Fibroblast of skin of right quadriceps (primary cell): ENCODE measurements at places on chromosomes 13 and 19.

DNA sequence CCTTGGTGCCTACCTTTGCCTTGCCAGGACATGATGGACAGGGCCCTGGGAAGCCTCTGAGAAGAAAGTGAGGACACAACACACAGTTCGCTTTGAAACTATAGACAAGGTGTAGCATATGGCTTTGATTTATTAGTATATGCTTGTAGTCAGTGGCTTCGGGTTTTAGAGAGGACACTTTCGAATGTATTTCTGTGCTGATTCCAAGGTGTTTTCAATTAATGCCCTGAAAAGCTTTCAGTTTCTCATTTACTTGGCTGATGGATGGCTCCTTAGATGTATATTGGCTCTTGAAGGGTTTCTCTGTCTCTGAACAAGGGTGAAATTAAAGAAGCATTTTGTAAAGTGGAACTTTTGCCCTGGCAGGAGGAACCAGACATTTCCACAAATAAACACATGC is 106.9 kb downstream of the POSTN start:
- peak; percentile 55 for DNase-seq

GRCh38 chr13:34571716-34572115 is 370.4 kb upstream of the NBEA start:
- DNase-seq, result no peak

DNA sequence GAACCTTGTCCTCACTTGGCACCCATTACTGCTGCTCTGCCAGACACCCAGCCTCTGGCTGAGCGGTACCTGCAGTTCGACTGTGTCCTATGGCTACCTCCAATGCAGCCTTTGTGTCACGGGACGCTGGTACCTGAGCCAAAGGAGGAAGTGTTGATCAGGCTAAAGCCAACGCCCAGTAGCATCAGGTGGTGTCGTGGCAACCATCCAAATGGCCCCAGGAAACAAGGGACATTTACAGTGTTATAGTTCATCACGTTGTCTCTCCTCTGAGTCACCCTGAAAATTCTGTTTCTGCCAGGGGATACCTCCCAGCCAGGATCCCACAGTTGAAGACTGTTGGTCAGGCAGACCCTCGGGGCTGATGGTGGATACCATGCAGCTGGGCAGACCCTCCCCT is 10.1 kb downstream of the RHPN2 start:
- no peak for DNase-seq

DNA sequence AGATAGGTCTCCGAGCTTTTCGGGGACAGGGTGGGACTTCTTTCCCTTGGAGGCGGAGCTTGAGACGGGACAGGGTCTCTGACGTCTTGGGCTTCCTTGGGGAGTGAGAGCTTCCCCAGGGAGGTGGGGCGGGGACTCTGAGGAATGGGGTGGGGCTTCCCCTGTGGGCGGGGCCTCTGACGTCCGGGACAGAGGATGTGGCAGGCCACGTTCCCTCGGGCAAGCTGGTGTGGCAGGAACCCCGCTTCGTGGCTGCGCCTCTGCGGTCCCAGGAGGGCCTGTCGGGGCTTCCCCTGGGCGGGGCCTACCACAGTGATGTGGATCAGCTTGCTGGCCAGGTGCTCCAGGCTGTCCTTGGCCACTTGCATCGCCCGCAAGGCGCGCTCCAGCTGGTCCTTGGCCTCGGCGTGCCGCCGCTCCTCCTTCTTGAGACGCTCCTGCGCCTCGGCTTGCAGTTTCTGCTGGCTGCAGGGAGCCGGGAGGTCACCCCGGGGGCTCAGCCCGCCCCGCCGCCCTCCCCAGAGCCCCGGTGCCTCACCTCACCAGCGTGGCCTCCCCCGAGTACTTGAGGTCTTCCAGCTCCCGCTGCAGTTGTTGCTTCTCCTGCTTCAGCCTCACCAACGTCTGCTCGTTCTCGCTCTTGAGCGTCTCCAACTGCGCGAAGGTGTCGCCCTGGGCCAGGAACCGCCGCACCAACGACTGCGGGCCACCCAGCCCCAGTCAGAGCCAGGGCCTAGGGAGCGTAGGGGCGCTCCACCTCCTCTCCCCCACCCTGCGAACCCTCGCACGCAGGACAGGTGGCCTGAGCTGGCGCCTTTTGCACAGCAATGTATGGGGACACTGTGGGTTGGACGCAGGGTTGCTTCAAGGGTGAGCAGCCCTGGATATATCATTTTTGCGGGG is 3.3 kb upstream of the RGL3 start:
- peak; percentile 44 for DNase-seq

DNA sequence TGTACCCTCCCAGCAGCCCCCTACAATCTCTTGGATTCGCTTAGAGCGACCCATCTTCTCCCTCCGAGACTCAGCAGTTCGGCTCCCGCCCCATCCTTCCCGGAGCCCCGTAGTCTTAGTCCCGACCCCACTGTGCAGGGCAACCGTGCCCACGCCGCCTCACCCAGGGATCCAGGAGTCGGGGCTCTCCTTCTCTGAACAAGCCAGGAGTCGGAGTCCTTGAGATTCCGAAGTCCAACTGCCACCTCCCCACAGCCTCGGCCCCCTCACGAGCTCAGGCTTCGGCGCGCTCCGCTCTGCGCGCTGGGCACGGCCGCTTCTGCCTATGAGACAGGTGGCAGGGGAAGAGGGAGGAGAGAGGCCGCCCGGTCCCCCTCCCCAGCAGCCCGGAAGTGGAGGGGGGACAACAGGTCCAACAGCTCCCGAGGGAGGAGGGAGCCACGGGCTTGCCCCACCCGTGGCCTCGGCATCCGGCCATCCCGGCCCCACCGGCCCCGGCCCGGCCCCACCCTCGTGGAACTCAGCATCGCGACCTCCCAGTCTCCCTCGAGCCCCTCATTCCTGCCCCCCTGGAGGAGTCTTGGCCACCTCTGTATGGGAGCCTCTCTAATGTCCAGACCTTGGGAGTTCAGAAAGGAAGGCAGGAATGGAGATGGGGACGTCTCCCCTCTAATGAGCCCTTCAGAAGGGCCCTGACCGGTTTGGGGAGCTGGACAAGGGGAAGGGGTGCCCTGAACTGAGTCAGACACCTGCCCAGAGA is at the start of gene PHLDB3:
Gene PHLDB3 (minus strand): TSS at position 321 of the 760 bp plus-strand sequence. CDS start 628 bp downstream, outside the sequence.
- DNase-seq, result no peak

GRCh38 chr13:31670831-31671617 is 68.3 kb upstream of the RXFP2 start:
- peak; percentile 8 for DNase-seq

GRCh38 chr19:10086591-10087192 is 575 bp downstream of the SHFL start:
- no peak for DNase-seq

- DNase-seq, result peak; percentile 70
These were observed 39.2 kb downstream of the TNFRSF19 start for GRCh38 chr13:23609414-23609760.

GRCh38 chr13:43444081-43444480 is 342.7 kb downstream of the ENOX1 start:
- peak; percentile 10 for DNase-seq

GRCh38 chr19:16627193-16627927 is 644 bp downstream of the MED26 start:
- no peak for DNase-seq

DNA sequence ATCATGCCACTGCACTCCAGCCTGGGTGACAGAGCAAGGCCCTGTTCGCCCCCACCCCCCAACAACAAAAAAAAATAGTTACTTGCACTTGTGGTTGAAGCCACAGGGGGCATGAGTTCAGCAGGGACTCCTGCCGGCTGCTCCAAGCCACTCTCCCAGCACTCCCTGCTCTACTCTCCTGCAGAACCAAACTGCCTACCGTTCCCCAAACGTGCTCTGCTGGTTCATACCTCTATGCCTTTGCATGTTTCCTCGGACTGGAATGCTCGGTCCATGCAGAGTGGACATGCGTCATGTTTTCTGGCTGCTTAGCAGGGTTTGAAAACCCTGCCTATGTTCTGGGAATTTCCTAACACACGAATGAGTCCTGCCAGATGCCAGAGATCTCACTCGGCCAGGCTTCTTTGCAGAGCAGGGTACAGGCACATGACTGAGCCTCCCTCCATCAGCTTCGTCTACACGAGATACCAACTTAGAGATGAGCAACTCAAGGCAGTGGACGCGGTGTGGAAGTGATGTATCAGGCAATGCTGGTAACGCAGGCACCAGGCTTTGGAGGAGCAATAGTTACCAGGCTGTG is 8.5 kb upstream of the SLC25A15 start:
- DNase-seq, result no peak

- DNase-seq, result no peak
These were observed 316.0 kb downstream of the FOXO1 start for GRCh38 chr13:40350283-40350992.

DNA sequence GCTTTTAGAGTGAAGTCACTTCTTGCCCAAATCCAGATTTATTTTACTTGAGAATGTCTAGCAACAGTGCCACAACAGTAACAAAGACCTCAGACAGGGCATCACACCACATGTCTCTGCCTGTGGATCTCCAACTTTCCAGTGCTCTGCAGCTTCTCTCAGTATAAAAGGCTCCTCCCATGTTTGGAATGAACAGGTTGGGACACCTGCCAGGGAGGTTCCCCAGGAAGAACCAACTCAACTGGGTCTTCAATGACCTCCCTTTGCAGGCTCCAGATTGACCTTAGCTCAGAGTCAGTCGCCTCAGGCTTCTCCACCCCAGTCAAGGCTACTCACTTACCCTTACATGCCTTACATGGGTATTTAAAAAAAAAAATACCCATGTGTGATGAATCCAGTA is 3.4 kb downstream of the ZNF823 start:
- DNase-seq, result no peak

DNA sequence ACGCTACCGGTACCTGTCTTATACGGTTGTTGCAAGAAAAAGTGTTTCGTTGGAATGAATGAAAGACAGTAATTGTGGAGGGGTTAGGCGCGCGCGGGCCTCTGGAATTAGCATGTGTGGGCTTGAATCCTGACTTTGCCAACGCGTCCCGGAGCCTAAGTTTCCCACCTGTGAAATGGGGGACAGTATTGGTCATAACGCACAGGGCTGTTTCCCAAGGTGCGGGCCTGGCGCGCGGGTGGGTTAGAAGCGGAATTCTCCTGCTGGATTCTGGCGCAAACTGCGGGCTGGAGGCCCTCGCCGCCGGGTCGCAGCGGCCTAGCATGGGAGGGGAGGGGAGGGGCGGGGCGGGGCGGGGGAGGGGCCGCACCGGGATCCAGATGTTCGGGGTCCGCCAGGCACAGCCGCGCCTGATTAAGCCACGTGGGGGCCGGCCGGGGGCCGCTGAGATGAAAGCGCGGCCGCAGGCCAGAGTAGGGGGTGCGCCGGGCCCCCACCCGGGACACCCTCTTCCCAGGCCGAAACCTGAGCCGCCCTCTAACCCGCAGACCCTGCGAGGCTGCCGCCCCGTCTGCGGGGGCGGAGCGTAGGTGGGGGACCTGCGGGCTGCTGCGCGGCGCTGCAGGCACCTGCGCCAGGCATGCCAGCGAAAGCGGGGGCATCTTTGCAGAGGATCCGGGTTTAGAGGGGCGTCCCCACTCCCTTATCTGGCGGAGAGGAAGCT is 1.2 kb upstream of the TMEM59L start:
- no peak for DNase-seq

DNA sequence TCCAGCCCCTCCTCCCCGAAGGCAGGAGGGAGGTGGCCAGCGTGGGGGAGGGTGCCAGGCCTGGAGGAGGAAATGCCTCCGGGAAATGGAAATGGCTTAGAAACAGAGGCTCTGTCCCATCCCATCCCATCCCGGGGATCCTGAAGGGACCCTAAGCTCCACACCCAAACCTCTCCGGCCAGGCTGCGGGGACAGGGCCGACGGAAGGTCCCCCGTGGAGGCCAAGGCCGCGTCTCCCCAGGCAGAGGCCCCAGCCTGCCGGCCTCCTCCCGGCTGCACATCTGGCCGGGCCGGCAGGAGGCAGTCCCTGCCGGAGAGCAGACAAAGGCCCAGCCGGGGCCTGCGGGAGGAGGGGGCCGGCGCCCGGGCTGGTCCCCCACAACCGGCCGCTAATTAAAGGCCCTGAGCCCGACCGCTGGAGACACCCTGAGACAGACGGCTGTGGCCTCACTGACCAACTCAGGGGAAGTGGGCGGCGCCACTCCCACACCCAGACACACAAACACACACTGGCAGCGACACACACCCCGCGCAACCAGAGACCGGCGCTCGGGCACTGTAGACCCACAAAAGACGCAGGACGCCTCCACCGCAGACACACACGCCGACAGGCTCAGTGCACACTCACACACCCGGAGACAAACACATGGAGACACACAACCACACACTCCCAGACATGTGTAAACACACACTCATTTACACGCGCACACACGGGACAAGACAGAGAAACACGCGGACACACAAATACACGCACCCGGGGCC is 1.1 kb downstream of the ADAMTS10 start:
- peak; percentile 62 for DNase-seq

DNA sequence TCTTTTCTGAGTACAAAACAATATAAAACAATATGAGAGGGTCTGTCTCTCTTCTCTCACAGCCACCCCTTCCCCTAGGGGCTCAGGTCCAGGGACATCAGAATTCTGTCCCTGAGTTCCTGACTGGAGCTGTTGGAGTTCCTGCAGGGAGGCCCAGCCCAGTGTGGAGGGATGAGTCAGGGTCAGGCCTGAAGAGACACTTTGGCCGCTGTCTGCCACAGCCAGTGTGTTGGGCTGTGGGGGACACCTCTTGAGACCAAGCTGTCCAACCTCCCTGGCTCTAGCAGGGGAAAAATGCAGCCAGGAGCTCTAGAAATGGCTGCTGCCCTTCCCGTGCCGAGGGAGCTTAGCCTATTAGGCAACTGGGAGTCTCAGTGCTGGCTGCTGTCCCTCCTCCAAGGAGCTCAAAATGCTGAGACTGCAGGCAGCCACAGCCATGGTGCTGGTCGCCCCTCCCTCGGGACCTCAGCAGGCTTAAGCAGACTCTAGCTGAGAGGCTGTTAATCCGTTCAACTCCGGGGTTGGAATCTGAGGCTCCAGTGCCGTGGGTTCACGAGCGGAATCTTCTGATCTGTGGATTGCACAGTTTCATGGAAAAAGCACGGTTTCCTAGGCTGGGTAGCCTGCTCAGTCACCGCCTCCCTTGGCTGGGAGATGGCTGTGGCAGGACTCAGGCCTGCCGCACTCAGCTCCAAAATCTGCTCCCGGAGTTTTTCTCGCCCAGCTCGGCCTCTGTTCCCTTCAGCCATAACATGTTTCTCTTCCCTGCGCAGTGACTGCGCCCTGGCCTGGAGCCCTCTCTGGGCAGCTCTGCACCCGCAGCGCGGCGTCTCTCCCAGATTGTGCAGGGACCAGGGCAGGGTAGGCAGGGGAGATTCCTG is 3.8 kb upstream of the ZNF626 start:
- DNase-seq, result no peak

DNA sequence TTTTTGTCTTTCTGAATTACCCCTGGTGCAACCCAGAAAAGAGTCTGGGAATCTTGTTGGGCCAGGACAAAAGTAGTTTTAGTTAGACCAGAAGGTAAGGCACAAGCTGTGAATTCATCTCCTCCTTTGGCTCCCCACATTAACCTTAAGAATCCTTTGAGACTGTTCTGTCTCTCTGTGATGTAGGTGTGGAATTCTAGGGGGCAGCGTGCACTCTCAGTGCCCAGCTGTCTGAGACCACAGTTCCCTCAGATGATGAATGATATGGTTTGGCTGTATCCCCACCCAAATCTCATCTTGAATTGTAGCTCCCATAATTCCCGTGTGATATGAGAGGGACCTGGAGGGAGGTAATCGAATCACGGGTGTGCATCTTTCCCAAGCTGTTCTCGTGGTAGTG is 43.9 kb downstream of the ZNF506 start:
- no peak for DNase-seq
